Stimulated activated CD8-positive, alpha-beta memory T cell treated with anti-CD3 and anti-CD28 coated beads, Interleukin-12 subunit alpha, Interleukin-12 subunit beta, amount 100 ng/mL, for 4 hours (primary cell): ENCODE measurements at places on chromosomes 12 and 14.

- DNase-seq: no peak
These were observed 8.5 kb downstream of the FOXG1 start for GRCh38 chr14:28774764-28775735.

DNA sequence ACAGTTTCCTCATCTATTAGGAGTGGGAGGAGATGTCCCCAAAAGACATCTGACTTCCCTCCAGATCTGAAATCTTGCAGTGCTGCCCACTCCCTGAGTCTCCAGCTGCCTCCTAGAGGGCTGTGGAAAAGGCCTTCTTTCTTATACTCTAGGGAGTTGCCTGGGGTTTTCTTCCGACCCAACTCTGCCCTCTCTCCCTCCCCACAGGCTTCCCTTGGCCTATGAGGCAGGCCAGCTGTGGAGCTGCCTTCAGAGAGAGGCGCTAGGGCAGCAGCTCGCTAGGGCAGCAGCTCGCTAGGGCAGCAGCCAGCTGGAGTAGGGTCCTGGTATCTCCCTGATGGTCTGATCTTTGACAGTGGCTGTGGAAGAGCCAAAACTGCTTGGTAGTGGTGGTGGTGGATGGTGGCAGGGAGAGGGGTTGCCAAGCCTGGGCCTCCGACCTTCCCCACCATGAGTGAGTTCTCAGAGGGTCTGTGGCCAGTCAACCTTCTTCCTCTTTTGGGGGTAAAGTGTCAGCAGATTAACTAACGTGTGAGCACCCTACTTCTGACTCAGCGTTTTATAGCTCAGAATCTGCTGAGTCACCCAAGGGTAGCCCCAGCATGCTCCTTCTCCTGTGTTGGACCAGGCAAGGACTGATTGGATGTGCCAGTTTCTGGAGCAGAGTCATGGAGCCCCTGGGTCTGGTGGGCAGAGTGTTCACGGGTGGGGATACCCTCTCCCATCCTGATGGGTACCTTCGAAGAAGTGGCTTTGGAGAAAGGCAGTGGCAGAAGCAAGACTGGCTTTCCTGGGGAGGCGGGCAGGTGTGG, 2.3 kb downstream of the SLC48A1 start:
- no peak for DNase-seq

DNA sequence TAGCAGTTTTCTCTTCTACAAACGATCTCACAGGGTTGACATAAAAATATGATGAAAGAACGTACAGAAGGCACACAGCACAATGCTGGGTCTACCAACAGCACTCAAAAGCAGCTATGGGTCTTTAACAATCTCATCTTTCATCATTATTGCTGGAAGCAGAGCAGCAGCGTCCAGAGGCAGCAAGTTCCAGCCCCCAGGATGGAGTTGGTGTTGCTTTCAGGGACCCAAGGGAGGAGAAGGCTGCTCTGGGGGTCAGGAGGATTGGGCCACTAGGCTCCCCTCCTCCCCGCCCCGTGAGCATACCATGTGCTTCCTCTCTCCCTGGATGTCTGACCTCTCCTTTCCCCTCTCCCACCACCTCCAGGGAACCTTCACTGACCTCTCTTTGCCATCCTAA, 13.3 kb downstream of the KCTD10 start:
- no peak for DNase-seq

- DNase-seq: no peak
These were observed 38.8 kb downstream of the MAP3K9 start for GRCh38 chr14:70770490-70770889.

DNA sequence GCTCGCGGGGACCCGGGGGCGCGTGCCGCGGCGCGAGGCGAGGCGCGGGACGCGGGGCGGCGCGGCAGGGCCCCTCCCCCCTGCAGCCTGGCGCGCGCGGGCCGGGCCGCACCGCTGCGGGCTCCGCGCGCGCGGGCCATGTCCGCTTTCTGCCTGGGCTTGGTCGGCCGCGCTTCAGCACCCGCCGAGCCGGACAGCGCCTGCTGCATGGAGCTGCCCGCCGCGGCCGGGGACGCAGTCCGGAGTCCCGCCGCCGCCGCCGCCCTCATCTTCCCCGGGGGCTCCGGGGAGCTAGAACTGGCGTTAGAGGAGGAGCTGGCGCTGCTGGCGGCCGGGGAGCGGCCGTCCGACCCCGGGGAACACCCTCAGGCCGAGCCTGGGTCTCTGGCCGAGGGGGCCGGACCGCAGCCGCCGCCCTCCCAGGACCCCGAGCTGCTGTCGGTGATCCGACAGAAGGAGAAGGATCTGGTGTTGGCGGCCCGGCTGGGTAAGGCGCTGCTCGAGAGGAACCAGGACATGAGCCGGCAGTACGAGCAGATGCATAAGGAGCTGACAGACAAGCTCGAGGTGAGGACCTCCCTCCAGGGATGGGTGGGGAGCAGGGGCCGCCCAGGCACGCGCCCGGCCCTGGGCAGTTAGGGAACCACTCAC, 820 bp downstream of the BICDL1 start:
- DNase-seq: peak; percentile 56

DNA sequence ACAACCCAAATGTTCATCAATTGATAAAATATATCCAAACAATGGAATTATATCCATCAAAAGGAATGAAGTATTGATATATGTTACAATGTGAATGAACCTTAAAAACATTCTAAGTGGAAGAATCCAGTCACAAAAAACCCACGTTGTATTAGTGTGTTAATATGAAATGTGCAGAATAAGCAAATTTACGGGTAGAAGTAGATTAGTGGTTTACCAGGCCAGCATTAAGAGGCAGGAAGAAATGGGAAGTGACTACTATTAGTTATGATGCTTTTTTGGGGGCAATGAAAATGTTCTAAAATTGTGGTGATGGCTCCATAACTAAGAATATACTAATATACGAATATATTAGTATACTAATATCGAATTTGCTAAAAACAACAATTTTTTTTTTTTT, 1.5 kb downstream of the COX16 start:
- no peak for DNase-seq

- DNase-seq: no peak
These were observed 60.8 kb upstream of the EIF5 start for GRCh38 chr14:103273145-103273744.

GRCh38 chr14:103386713-103387329, 1.6 kb downstream of the MARK3 start:
- no peak for DNase-seq

DNA sequence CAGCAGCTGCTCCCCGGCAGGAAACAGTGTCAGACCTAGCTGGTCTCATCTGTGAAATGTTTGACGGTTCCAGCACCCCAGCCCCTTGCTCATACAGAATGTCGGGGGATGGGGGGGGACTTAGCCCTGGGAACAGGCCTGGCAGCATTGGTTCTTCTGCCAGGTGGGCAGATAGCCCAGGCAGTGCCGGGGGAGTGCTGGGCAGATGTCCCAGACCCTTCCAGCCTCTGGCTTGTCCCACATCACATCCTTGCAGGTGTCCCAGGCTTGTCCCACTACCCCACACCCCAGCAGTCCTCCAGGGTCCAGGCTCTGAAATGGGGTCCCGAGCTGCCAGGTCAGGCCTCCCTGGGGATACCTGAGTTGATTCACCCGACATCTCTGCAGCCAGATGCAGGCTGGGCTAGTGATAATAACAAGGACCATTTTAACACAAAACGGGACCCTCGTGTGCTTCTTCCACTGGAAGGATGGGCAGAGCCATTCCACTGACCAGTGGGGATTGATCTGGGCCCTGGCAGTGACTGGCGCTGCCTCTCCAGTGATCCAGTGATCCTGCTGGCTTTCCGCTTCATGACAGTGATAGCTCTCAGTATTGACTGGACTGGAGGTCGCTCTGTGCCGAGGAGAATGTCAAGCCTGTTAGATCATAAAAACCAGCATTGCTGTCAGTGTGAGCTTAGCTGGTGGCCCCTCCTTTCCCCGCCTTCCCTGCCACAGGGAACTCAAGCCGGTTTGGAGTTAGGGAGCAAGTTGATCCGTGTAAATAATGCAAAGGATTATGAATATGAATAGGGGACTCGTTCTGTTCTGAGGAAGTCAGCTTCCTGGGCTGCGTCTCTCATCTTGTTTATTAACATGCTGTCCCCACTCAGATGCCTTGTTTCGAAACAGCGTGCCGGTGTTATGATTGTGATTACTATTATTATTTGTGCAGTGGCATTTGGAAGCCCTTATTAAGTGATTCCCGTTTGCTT, 180.6 kb downstream of the AACS start:
- no peak for DNase-seq
